Astrocyte of the cerebellum (primary cell): ENCODE measurements at places on chromosomes 4 and X.

DNA sequence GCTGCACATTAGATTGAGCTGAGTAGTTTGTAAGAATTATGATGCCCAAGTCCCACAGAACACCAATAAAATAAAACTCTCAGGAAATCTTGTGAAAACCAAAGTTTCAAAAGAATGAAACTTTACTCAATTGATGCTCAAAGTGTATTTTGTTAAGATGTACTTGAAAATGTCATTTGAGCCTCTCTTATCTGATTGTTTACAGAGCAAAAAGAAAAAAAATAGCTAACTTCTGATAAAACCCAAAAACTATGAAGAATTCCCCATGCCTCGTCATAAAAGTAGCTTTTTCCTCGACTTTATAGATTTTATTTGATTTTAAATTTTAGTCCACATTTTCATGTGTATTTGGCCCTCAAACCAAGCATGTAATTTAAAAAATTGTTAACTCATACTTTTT, 521.5 kb upstream of the FTHL17 start:
- no peak for DNase-seq

- DNase-seq, result no peak
These were observed 402 bp upstream of the UPRT start for GRCh38 chrX:75273483-75273882.

DNA sequence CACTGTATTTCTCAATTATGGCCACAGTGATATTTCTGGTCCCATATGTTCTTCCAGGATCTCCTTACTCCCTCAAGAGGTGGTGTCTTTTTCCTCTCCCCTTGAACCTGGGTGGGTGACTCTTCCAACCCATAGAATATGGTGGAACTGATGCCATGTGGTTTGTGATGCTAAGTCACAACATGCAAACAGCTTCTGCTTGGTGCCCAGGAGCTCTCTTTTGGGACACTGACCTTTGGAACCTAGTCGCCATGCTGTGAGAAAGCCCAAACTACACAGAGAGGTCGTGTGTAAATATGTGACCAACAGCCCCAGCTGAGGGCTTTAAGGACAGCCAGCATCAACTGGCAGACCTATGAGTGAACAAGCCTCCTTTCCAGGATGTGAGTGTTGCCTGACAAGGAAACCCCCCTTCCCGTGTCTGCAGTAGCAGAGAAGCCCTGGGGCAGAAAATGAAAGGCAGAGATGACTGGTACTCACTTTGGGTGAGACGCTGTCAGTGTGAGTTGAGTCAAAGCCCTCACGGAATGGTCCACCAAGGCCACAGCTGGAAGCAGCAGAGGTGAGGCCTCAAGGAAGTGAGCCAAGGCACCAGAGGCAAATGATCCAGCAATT, 223.4 kb downstream of the BCOR start:
- DNase-seq, result no peak

GRCh38 chrX:1885116-1885515, 270.3 kb downstream of the ASMT start:
- no peak for DNase-seq

DNA sequence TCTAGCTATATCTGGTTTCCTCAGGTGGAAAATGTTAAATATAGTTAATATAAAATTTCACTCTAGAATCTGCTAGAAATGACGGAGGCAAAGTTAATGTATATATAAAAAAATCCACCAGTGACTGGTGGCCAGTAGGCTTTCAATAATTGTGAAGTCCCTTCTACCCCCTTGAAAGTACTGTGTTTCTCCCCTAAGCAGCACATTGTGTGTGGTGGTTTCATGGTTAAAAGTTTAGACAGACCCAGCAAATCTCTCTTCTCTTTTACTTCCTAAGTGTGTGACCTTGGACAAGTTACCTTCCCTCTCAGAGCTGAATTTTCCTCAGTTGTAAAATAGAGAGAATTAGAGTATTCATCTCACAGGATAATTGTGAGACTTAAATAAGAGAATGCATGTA, 600 bp upstream of the HEPH start:
- no peak for DNase-seq

- peak; percentile 22 for DNase-seq
These were observed 22.0 kb upstream of the SMIM31 start for GRCh38 chr4:164731827-164732474.

- no peak for DNase-seq
These were observed 31.5 kb downstream of the RTL5 start for GRCh38 chrX:72100051-72100755.
